ENCODE measurements at places on chromosomes 6 and 20. TPM values are rescaled to one million over a fixed set of nuclear protein-coding genes. Genes with fewer than 3 reads are reported as not detected.

The FAM162B gene
- not detected for total RNA-seq

The WFDC5 gene
- not detected for total RNA-seq

The LHFPL5 gene
- not detected for total RNA-seq

The METTL24 gene
- total RNA-seq, result 0.39 TPM

The SPTLC3 gene
- total RNA-seq, result 0.06 TPM

The CST2 gene
- not detected for total RNA-seq

The XKR7 gene
- not detected for total RNA-seq

The TPBG gene
- 1.00 TPM for total RNA-seq

The POPDC3 gene
- total RNA-seq, result not detected

The RNGTT gene
- total RNA-seq, result 17.4 TPM

The THBS2 gene
- total RNA-seq, result not detected

The GZF1 gene
- 14.1 TPM for total RNA-seq

GRCh38 chr20:35011589-35012226 is 56.0 kb downstream of the MYH7B start:
- no peak overlapping the region for H3K27ac ChIP-seq
- H3K27me3 ChIP-seq, result no peaks in the 10 kb centered on the region
- H3K4me1 ChIP-seq, result no peaks in the 10 kb centered on the region
- peaks cover 85% of the 10 kb centered on the region for H3K36me3 ChIP-seq

DNA sequence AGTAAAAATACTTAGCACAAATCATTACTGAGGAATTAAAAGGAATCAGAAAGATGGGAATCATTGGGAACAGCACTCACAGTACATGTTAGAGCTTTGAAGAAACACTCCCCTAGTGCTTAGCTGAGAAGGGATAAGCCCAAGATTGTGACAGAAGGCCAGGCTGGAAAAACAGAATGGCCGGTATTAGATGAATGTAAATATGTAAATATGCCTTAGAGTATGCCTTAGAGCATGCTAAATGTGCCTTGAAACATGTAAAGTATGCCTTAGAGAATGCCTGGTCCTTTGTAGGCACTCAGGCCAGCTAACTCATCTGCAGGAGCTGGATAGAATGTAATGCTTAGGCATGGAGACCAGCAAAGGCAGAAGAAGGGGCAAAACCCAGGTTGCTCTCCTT is 10.6 kb upstream of the TENT5A start:
- H3K4me3 ChIP-seq, result no peak overlapping the region
- H3K27me3 ChIP-seq, result no peaks in the 10 kb centered on the region
- no peaks in the 10 kb centered on the region for H3K4me1 ChIP-seq
- no peak for DNase-seq

DNA sequence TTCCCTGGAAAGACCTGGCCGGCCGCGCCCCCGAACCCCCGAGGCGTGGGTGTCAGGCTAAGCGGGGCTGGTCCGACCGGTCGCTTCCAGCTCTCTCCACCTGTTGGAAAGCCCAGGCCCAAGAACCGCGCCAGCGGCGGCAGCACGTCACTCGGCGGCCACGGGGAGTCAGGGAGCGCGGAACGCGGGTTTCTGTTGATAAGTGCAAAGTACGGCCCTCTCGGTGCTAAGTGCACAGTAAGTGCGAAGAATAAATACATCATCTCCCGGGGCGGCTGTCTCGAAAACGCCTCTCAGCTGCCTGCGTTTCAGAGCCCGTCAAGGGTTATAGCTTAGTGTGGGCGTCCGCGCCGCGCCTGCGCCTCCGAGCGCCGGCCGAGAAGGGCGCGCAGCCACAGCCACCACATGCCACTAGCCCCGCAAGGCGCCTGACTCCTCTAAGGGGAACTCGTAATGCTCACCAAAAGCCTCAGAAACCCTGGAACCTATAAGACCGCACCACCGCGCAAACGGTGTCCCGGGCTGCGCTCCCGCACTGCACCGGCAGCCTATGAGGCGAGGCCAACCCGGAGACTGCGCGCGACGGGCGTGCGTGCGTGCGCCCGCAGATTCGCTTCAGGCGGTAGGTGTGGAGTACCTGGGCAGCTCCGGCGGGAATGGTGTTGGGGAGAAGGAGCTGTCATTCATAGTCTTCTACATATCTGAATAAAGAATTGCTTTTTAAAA is 9.2 kb upstream of the TBX18 start:
- H3K4me1 ChIP-seq, result no peaks in the 10 kb centered on the region
- no peaks in the 10 kb centered on the region for H3K36me3 ChIP-seq
- DNase-seq, result no peak
- peaks cover 11% of the 10 kb centered on the region for H3K27me3 ChIP-seq
- no peak overlapping the region for H3K27ac ChIP-seq

- no peaks in the 10 kb centered on the region for H3K4me1 ChIP-seq
- H3K27me3 ChIP-seq, result no peaks in the 10 kb centered on the region
- H3K27ac ChIP-seq, result no peak overlapping the region
- H3K36me3 ChIP-seq, result no peaks in the 10 kb centered on the region
- no peak overlapping the region for H3K4me3 ChIP-seq
- DNase-seq, result no peak
Observed at GRCh38 chr6:73207221-73207837, 18.0 kb downstream of the KHDC1L start.

DNA sequence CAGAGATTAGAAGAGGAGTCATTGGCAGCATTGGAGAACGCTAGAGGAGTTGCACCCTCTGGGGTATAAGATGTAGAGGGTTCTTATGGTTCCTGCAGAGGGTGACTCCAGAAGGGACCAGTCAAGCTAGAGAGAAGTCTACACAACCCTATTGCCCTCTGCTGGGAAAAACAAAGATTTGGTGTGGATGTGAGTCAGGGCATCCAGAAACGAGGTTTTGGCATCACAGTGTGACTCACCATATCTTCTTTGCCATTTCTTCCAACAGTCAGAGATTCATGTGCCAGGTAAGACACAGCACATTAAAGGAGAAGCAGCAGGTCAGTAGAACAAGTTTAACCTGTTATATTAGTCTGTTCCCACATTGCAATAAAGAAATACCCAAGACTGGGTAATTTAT is 598.8 kb downstream of the MAFB start:
- no peak overlapping the region for H3K4me3 ChIP-seq
- no peak for DNase-seq
- no peaks in the 10 kb centered on the region for H3K4me1 ChIP-seq
- H3K27me3 ChIP-seq, result no peaks in the 10 kb centered on the region
- no peak overlapping the region for H3K27ac ChIP-seq

DNA sequence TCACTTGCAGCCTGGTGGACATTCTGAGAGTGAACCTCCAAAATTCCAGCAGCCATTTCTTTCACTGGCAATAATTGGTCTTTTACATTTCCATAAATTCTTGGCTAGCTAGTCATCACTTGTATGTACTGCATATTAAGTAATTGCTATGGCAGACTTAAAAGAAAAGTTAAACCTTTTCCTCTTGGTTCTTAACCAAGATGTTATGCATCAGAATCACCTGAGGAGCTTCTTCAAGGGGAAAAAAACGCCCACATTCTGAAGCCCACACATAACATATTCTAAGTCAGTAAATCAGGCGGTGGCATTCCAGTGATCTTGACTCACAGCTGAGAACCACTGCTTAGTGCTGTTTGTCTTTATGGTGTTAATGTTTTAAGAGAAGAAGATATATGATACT is 37.0 kb downstream of the CDC40 start:
- peaks cover 60% of the 10 kb centered on the region for H3K36me3 ChIP-seq
- no peak overlapping the region for H3K4me3 ChIP-seq
- H3K4me1 ChIP-seq, result no peaks in the 10 kb centered on the region
- no peaks in the 10 kb centered on the region for H3K27me3 ChIP-seq
- no peak overlapping the region for H3K27ac ChIP-seq

DNA sequence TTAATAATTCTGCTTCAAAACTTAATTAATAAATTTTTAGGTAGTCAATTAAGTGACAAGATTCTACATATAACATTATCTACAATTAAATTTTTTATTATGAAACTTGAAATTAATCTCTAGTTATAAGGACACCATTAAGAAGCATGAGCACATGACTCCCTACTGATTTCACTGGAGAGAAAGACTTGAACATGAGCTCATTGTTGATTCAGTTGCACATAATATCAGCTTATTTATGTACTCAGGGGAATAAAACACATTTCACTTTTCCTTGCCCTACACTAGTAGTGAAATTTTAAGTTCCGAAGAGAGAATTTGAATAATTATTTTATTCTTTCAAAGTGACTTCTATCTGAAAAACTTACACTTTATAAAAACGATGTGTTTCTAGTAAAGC is 370.2 kb upstream of the EPHA7 start:
- H3K27me3 ChIP-seq, result no peaks in the 10 kb centered on the region
- no peaks in the 10 kb centered on the region for H3K4me1 ChIP-seq
- no peak for DNase-seq

DNA sequence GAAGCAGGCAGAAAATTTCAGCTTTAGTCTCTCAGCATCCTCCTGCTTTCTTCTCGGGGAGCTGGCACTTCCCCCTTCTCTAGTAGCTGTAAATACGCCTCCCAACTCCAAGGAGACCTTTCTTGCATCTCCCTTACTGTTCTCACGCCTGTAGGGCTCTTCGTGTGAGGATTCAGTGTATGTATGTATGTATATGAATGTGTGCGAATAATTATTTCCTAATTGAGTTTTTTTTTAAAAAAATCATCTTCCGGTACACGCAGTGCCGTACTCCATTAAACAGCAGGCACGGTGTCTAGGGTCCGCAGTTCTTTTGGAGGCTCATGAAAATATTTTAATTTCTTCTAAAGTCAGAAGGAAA is 85.4 kb downstream of the HFE start:
- H3K4me1 ChIP-seq, result peaks cover 44% of the 10 kb centered on the region
- H3K27me3 ChIP-seq, result no peaks in the 10 kb centered on the region
- H3K27ac ChIP-seq, result peak overlapping the region; percentile 95
- no peaks in the 10 kb centered on the region for H3K36me3 ChIP-seq

DNA sequence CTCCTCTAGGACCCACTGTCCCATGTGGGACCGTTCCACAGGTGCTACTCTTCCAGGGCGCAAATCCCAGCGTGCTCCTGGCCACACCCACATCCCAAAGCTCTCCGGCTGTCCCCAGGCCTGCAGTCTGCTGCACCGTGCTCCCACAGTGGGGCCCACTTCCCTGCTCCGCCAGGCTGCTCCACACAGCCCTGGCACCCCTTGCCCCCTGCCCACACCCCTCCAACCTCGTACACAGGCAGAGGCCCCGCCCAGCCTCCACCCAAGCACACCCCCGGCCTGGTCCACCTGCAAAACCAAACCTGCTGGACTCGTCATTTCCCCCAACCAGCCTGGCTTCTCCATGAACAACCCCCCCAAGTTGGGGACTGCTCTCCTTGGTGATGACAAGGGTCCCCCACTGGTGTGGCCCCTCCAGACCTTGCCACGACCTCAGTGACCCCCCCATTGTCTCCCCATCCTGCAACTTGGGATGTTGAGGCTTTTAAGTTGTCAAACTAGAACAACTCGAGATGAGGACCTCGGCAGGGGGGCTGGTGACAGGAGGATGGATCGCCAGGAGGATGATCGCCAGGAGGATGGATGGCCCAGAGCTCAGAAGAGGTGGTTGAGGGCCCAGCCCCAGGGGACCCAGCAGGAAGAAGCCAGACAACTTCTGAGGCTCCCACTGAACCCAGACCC is 27.1 kb downstream of the YTHDF1 start:
- no peaks in the 10 kb centered on the region for H3K4me1 ChIP-seq
- no peak for DNase-seq
- no peaks in the 10 kb centered on the region for H3K36me3 ChIP-seq
- H3K27ac ChIP-seq, result no peak overlapping the region

DNA sequence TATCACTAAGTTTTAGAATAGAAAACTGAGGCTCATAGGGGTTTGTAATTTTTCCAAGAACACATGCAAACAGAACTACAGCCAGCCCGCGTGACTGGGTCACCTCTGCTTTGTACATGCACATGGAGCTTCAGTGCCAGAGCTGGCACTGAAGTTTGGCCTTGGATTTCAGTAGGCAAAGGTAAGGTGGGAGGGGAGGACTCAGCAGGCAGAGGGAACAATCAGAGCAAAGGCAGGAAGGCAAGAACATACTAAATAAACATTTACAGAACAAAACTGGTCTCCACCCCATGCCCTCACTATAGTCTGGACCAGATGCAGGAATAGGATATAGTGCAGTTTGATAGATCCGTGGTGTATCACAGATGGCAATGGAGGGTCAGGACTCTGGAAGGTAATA is 13.6 kb upstream of the ABRACL start:
- DNase-seq, result no peak
- no peak overlapping the region for H3K27ac ChIP-seq
- no peaks in the 10 kb centered on the region for H3K36me3 ChIP-seq

GRCh38 chr20:9919271-9920014 is 80.6 kb upstream of the PAK5 start:
- no peaks in the 10 kb centered on the region for H3K36me3 ChIP-seq
- H3K27ac ChIP-seq, result no peak overlapping the region
- H3K4me1 ChIP-seq, result no peaks in the 10 kb centered on the region
- no peak for DNase-seq

DNA sequence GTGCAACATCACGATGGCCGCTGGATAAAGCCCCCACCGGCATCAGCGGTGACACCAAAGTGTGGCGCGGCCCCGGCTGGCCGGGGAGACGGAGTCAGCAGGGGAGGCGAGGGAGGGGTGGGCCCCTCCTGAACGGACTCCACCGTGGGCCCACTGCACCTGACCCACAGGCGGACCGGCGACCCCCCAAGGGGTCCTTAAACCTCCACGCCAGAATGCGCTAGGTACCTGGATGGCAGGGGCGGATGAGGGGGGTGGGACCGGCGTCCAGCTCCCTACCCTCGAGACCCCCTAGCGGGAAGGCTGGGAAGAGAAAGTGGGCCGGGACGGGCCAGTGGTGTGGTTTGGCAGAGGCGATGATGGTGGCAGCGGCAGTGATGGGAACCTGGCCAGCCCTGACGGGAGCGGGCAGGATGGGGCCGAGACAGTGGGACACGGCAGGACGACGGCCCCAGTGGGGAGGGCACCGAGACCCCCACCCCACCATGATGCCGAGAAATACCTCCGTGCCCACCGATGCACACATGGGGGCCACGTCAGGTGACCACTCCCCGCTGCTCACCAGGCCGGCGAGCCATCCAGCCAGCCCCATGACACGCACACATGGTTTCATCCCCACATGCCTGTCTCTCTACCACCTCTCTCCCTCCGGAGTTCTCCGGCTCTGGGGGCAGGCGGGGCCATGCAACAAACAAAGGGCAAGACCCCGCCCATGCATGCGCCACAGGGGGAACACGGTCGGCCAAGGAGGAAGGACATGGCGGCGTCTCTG is 771.9 kb upstream of the DEFB115 start:
- H3K36me3 ChIP-seq, result no peaks in the 10 kb centered on the region
- no peak overlapping the region for H3K27ac ChIP-seq
- H3K27me3 ChIP-seq, result no peaks in the 10 kb centered on the region
- H3K4me3 ChIP-seq, result no peak overlapping the region
- no peaks in the 10 kb centered on the region for H3K4me1 ChIP-seq

GRCh38 chr20:45017281-45017680 is 51.0 kb downstream of the STK4 start:
- DNase-seq, result no peak
- no peaks in the 10 kb centered on the region for H3K27me3 ChIP-seq
- peaks cover 72% of the 10 kb centered on the region for H3K4me1 ChIP-seq

GRCh38 chr6:161128230-161128629 is 136.7 kb downstream of the MAP3K4 start:
- H3K27ac ChIP-seq, result peak overlapping the region; percentile 21
- peak; percentile 11 for DNase-seq
- peaks cover 5% of the 10 kb centered on the region for H3K4me1 ChIP-seq
- no peak overlapping the region for H3K4me3 ChIP-seq
- no peaks in the 10 kb centered on the region for H3K27me3 ChIP-seq
